Ovary (tissue), 10 donors: ENCODE measurements at places on chromosomes 12 and 14. TPM values are rescaled to one million over a fixed set of nuclear protein-coding genes. Genes with fewer than 3 reads are reported as not detected.
A peak's percentile ranks its signal among the peaks of the same experiment; 100 is the strongest.

DNA sequence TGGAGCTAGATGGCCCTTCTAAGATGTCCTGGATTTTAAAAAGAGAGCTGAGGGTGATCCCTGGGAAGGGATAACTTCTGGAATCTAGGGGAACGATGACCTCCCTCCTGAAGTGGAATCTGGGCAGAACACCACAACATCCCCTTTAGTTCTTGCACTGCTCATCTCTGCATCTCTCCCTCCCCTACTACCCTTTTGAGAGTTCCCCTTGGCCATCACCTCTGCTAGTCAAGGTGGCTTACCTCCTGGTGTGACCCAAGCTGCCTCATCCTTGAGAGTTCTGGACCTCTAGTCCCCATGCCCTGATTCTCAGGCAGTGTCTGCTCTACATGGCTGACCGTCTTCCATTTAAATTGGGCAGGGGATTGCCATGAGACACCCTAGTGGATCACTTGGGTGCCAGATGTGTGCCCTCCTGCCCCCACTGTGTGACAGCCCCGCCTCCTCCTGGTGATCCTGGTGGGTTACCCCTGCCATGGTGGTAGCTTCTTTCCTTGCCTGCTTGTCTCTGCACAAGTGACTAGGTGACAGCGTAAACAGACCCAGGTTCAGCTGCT lies 216.4 kb downstream of the PCNX1 start:
- H3K27me3 ChIP-seq, result no peaks in the 10 kb centered on the region
- DNase-seq, result no peak

DNA sequence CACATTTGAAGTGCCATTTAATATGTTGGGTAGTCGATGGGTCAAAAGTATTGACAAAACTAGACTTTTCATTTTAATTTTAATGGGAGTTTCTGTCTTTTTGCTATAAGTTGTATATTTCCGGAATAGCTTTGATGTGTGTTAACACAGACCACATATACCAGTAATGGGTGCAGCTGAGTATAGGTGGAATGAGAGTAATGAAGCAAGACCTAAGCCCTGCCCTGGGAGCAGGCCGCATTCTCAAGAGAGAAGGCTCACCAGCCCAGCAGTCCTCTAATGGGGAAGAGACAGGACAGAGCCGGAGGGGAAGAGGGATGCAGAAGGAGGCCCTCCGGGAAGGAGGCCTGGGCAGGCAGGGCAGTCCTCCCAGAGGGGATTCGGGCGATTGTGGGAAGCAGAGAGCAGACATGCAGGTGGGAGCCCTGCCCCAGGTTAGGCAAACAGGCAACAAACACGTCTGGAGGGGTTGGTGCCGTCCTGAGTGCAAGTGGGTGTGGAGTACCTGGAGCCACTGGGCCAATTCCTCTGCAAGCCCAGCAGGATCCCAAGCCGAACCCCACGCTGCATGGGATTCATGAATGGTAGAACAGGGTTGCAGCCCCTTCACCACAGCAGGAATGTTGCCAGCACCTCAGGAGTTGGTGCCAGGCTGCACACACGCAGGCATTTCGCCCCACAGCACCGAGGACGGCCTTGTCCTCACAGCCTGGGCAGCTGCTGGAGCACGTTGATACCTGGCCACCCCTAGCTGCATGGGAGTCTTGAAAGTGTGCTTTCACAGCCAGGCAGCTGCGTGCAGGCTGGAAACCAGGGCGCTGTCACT lies 7.8 kb downstream of the CKB start:
- H3K36me3 ChIP-seq, result no peaks in the 10 kb centered on the region
- H3K4me3 ChIP-seq, result no peak overlapping the region
- DNase-seq, result peak; percentile 36
- H3K27me3 ChIP-seq, result no peaks in the 10 kb centered on the region

DNA sequence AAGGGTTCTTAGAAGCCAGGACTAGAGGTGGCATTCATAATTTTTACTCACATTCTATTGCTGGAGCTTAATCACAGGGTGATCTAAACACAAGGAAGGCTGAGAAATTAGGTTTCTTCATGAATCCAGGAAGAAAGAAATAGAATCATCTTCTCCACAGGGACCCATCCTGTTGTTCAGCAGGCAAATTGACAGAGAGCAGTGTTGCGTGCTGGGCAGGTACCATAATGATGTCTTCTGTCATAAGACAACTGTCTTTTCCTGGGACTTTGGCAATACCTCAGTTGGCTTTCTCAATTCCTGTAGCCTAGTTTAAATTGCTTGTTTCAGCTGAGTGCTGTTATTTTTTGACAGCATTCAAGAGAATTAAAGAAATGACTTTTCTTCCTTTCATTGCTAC lies 468.0 kb upstream of the SYT1 start:
- no peak overlapping the region for H3K4me3 ChIP-seq
- no peaks in the 10 kb centered on the region for H3K27me3 ChIP-seq
- no peaks in the 10 kb centered on the region for H3K4me1 ChIP-seq
- H3K36me3 ChIP-seq, result no peaks in the 10 kb centered on the region
- H3K27ac ChIP-seq, result no peak overlapping the region
- DNase-seq, result no peak

DNA sequence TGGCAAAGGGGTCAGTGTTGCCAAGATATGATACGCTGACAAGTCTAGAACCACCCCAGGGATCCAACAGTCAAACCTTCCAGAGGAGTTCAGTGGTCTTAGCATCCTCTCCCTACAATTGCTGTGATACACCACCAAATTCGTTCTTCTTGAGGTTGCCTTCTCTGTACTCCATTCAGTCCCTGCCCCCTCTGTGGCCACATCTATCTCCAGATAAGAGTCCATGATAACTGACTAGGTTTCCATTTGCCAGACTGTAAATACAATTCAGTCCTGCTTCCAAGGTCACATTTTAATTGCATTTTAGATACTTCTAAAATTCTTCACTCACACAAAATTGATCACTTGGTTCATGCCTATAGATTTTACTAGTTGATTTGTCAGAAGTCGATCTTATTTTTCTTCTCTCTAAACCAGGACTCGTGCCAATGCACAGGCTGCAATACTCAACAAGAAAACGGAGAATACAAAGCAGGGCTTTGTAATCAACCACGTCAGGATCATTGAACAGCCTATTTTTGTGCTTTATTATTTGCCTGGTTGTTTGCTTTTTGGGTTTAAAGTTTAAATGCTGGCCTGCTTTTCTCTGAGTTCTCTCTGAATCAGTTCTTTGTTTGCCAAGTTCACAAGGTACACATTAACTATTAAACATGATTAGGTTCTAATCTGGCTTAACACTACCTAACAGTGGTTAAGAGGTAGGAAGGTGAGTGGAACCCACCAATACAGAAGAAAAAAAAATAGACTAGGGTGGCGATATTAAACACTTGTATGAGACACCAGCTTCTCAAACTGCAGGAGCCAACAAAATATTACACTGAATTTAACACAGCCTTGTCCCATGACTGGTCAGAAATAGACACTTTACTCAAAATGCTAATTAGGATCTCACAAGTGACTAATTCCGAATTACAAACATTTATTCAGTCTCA lies 5.3 kb upstream of the TSPAN8 start:
- no peak overlapping the region for H3K27ac ChIP-seq
- DNase-seq, result no peak
- H3K27me3 ChIP-seq, result no peaks in the 10 kb centered on the region
- H3K4me3 ChIP-seq, result no peak overlapping the region
- H3K36me3 ChIP-seq, result no peaks in the 10 kb centered on the region
- H3K4me1 ChIP-seq, result peaks cover 2% of the 10 kb centered on the region

- peak within 1 kb of the TSS; percentile 31 for H3K27ac ChIP-seq
- H3K27me3 ChIP-seq, result no peaks in the 10 kb centered on the region
- H3K4me3 ChIP-seq, result peak within 1 kb of the TSS; percentile 77
Measured at GRCh38 chr12:62934799-62935674, at the start of gene PPM1H. Gene PPM1H (minus strand): TSS chr12:62935150. CDS start chr12:62934736, 414 bp downstream.

GRCh38 chr12:70619471-70620152 lies 17.6 kb downstream of the PTPRB start:
- H3K4me3 ChIP-seq, result no peak overlapping the region
- no peaks in the 10 kb centered on the region for H3K27me3 ChIP-seq
- H3K27ac ChIP-seq, result no peak overlapping the region
- H3K4me1 ChIP-seq, result no peaks in the 10 kb centered on the region

DNA sequence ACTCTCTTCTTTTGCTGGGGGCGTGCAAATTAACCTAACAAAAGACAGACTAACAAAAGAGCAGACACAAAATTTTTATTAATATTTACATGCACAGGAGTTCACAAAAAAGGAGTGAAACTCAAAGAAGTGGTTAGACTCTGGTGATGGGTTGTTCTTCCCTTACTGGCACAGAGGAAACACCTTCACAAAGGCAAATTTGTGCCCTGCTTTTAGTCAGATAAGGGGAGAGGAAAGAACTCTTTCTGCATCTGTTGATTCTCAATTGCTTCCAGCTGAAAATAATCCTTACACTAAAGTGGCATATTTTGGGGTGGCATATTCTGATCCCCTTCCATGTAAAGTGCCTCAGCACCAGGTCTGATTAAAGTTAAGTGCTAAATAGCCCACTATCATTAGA lies 190.2 kb upstream of the AMIGO2 start:
- H3K27ac ChIP-seq, result no peak overlapping the region
- no peak for DNase-seq
- H3K27me3 ChIP-seq, result no peaks in the 10 kb centered on the region
- no peak overlapping the region for H3K4me3 ChIP-seq
- H3K36me3 ChIP-seq, result no peaks in the 10 kb centered on the region

DNA sequence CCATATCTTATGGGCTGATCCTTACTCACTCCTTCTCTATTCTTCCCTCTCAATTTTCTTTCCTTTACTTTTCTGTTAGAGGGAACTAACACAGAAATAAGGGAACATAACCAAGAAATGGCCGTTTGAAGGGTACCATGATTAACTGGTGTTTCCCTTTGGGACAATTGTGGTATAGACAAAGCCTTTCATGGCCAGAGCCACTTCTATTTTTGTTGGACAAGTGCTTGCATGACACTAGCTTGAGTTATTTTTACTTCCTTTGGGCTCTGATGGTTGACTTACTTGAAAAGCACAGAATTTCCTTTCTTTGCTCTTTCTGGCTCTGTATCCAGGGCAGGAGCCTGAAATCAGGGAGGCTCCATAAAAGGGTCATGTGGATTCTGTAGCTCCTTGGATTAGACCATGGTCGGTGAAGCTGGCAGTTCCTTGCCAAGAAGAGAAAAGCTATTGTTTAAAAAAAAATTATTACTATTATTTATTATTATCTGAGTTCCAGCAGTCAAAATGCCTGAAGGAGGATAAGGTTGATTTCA lies 130.6 kb downstream of the KTN1 start:
- no peak overlapping the region for H3K27ac ChIP-seq
- H3K27me3 ChIP-seq, result no peaks in the 10 kb centered on the region
- H3K4me1 ChIP-seq, result no peaks in the 10 kb centered on the region
- no peaks in the 10 kb centered on the region for H3K36me3 ChIP-seq

DNA sequence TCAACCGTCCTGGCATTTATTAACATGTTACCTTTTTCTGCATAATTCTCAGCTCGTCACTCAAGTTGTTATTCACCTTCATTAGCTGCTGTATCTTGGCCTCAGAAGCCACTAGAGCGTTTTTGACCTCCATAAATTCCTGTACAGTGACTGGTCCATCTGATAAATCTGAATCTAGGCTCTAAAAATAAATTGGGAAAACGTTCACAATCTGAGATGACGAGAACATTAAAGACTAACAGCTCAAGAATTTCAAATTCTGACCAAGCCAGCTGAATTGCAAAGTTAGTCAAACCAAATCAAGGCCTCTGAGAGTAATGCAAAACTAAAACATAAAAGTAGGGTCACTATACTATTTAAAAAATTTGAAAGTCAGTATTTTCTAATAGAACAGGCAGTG lies 45.0 kb downstream of the GIT2 start:
- H3K27ac ChIP-seq, result peak overlapping the region; percentile 47
- no peaks in the 10 kb centered on the region for H3K27me3 ChIP-seq
- DNase-seq, result no peak
- peaks cover 20% of the 10 kb centered on the region for H3K4me1 ChIP-seq
- no peaks in the 10 kb centered on the region for H3K36me3 ChIP-seq
- no peak overlapping the region for H3K4me3 ChIP-seq

GRCh38 chr12:124979568-124979967 lies 9.4 kb downstream of the DHX37 start:
- no peak overlapping the region for H3K27ac ChIP-seq
- no peaks in the 10 kb centered on the region for H3K36me3 ChIP-seq
- DNase-seq, result no peak
- no peak overlapping the region for H3K4me3 ChIP-seq
- H3K27me3 ChIP-seq, result no peaks in the 10 kb centered on the region

EFCAB11 gene
- total RNA-seq, result 7.2 TPM

LAG3 gene
- 16.7 TPM for total RNA-seq

INHBC gene
- not detected for total RNA-seq

SPX gene
- 0.23 TPM for total RNA-seq
